ENCODE measurements at places on chromosomes 11 and 22.

DNA sequence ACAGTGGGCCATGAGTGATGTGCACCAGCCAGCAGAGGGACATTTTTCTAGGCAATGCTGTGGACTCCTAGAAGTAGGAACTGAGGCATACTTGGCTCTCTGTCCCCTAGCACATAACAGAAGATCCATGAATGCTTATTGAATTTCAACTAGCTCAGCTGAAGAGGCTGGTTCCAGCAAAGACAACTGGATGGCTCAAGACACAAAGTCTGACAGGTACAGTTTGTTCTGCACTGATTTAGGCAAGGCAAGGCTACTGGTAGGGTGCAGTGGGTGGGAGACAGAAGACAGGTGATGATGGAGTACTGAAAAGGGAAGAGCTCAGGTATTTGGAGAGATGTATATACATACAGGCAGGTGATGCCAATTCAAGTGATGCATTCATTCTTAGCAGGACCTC, 72.4 kb upstream of the USP47 start:
- DNase-seq = no peak

GRCh38 chr11:43920598-43921419, 21.6 kb upstream of the C11orf96 start:
- no peak for DNase-seq

DNA sequence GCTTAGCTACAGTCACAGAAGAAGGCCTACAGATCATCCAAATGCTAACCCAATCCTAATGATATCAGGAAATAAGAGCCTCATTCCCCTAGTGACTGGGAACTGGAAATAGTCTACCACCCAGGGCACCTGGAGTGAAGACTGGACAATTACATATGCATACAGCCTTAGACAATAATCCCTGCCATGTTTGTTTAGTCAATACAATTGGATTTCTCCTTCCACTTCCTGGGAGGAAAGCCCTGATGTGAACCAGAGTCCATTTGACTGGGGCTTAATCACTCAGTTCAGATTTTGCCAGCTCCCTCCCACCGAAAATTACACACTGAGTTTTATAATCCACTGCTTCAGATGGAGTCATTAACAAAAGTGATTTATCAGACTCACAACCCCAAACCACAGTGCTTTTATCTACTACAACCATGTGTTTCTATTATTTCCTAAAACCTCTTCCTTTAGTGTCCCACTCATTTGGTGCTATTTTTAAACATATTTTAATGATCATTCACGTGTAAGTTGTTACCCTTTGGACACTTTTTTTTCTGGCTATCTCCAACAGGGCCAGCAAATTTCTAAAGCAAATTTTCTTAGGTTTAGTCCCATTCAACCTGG, 29.9 kb downstream of the CWF19L2 start:
- no peak for DNase-seq

DNA sequence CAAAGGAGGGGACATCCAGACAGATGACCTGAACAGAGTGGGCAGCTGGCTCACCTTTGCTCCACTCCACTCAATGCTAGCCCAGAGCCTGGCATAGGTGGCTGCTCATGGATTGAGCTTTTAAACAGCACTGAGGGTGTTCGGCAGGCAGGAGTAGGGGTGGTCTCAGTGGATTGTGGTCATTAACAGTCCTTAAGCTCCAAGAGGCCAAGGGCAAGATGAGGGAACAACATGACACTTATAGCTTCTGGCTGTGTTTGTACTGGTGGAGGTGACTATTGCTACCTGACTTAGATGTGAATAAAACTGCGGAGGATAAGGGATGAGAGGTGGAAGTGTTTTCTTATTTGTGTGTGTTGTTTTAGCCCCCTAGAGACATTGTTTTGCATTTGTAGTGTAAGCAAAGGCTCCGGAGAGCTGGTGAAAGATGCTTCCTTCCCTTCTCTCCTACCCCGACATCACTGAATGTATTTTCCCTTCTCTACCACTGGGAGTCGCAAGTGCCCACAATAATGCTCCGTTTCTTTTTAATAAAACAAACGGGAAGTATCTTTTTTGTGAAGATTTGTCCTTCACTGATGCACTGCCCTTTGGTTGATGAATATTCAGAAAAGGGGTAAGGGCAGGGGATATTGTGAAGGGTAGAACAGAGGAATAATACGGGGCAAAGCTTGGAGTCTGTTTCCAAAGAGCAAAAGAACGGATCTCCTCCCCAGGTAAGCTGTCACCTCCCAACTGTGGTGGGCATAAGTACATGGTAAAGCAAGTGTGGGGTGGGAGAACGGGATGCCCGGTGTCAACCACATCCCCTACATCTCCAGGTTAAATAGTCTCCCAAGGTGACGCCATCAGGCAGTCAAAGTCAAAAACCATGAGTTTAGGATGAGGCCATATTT, 27.5 kb upstream of the MTNR1B start:
- DNase-seq = no peak

DNA sequence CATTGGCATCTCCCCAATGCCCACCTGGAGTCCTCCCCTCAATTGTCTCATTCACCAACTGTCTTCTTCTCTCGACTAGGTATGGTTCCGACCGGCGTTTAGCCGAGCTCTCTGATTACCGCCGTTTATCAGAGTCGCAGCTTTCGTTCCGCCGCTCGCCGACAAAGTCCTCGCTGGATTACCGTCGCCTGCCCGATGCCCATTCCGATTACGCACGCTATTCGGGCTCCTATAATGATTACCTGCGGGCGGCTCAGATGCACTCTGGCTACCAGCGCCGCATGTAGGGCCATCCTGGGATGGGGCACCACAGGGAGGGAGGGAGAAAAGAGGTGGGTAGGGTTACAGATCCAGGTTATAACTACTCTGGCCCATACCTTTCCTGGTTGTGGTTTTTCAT, 10.0 kb downstream of the RBM14 start:
- no peak for DNase-seq

DNA sequence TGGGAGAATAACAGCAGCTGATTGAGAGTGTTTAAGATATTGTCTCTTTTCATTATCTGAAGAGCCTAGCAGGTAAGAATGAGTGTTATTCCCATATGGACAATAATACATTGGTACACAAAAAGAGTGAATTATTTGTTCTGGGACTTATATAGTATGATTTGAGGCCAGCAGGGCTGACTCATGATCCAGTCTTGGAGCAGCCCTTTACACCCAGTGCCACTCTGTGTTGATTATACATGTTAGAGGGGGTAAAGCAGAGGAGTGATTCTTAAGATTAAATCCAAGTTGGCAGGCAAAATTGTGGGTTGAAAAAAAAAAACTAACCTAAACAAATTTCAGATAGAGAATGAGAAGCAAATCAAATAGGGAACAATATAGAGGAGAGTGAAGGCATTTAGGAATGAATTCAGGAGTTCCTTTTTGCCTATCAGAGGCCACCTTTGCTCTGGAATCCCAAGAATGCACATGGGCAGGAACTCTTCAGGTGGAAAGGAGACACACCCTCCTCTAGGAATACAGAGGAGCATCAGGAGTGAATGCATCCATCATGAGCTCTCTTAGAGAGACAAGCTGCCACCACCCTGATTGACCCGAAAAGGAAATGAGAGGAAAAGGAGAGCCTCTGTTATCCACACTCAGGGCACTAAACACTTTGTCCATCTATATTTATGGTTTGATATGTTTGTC, 19.2 kb upstream of the MRGPRX1 start:
- DNase-seq = no peak
